NCI-H2081 (cell line): ENCODE measurements at places on chromosomes 2 and 18.

GRCh38 chr2:213649176-213649575 is 364.9 kb downstream of the SPAG16 start:
- DNase-seq: no peak

GRCh38 chr18:43236921-43237320 is 40.4 kb downstream of the SYT4 start:
- DNase-seq: no peak

GRCh38 chr18:67586101-67586500 is 69.6 kb upstream of the DSEL start:
- no peak for DNase-seq

DNA sequence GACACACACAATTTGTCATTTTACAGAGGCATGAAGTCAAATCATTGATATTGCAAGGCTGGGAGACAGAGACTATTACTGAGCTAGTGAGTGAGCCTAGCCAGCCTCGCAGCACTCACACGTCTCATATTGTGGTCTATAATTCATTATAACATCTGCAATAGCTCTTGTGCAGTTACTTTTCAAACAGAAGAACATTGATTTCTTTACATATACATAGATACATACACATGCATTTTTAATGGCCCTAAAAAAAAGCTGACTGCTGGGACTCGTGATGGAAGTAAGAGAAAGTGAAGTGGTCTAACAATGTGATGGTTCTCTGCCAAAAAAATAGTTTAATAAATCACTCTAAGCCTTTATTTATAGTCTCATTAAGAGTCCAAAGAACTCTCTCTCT is 56.8 kb downstream of the KIAA2012 start:
- DNase-seq: no peak
